ENCODE measurements at places on chromosomes 11 and 22.
A peak's percentile ranks its signal among the peaks of the same experiment; 100 is the strongest.

- DNase-seq: no peak
These were observed 18.9 kb downstream of the TEAD1 start for GRCh38 chr11:12693094-12693478.

- peak; percentile 21 for DNase-seq
These were observed 47.3 kb upstream of the SYN3 start for GRCh38 chr22:33105501-33105911.

DNA sequence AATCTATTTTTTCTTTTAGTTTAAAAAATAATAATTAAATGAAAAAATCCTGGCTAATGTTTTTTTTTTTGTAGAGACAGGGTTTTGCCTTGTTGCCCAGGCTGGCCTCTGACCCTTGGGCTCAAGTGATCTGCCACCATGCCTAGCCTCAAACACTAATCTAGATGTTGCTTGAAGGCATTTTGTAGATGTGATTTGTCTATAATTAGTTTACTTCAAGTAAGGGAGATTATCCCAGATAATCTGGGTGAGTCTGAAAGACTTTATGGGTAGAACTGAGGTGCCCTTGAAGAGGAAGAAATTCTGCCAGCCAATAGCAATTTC lies 38.6 kb upstream of the RBFOX2 start:
- no peak for DNase-seq

DNA sequence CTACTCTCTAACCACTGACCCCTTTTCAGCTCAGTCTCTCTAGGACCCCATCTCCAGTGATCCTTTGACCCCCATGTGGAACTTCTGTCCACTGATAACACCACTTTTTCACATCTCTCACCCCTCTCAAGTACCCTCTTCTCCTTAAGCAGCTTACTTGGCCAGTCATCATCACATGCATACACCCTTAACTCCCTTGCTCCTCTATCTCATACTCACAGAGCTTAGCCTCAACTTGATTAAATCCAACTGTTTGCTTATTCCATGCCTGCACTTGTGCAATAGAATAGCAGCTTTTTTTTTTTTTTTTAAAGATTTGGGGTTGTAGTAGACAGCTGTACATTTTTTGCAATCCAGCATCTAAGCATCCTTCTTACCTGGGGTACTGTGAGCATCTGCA lies 22.2 kb downstream of the AQP11 start:
- no peak for DNase-seq

DNA sequence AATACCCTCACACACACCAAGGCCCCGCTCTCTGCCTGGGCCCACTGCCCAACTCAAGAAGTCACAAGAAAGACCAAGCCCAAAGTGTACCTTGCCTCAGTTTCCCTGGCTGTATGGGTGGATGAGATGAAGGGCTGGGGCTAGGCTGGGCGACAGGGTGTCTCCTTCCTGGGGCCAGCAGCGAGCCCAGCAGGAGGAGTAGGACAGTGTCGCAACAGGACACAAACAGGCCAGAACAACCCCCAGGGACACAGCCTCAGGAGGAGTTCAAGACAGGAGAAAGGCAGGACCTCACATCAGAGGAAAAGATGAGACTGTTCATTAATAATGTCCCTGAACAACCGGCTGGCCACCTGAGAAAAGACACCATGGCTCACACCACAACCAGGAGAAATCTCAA lies 13.3 kb downstream of the CSNK1E start:
- no peak for DNase-seq

- no peak for DNase-seq
These were observed 39.4 kb upstream of the CBX6 start for GRCh38 chr22:38911434-38911833.

GRCh38 chr11:118320515-118320914 lies 16.0 kb downstream of the CD3E start:
- no peak for DNase-seq

DNA sequence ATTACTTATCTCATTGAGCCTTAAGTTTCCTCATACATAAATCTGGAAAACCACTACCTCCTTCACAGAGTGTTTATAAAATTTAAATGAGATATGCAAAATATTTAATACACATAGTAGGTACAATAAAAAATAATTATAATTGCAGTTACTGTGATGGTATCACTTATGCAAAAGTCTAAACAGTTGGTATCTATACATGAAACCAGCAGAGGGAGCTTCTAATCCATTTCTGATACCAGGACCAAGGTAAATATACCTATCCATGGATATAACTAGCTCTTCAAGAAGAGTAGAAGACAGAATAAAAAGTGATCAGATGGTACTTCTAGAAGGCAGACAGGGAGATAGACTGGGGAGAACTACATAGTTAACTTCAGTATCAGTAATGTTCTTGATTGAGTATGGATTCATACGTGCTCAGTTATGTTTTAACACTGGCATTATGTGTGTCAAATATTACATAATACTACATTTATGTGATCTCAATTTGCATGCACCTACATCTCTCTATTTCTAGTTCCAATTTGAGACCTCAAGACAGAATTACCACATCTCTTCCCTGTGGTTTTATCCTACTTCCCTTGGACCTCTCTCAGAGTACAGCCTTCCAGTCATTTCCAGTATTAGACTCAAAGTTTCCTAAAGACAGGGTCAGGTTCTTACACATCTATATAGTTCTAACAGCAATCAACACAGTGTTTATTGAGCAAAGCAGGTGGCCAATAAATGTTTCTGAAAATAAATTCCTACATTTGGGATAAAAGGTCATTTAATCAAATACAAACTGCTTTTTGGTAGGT lies 13.7 kb upstream of the TSG101 start:
- DNase-seq: no peak

DNA sequence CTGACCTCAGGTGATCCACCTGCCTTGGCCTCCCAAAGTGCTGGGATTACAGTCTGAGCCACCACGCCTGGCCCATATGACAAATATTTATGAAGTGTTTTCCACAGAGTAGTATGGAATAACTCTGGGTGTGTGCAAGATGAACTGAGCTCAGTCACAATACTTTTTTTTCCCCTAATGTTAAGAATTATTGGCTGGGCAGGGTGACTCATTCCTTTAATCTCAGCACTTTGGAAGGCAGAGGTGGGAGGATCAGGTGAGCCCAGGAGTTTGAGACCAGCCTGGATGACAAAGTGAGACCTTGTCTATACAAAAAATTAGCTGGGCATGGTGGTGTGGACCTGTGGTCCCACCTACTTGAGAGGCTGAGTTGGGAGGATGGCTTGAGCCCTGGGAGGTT lies 6.4 kb downstream of the PTPRJ start:
- DNase-seq: no peak

- DNase-seq: no peak
These were observed 16.1 kb downstream of the NCAPD3 start for GRCh38 chr11:134207538-134208239.

GRCh38 chr11:60855726-60856633 lies at the start of gene PTGDR2:
Gene PTGDR2 (minus strand): TSS chr11:60855950. CDS start chr11:60853722, 2,228 bp downstream.
- DNase-seq: no peak

DNA sequence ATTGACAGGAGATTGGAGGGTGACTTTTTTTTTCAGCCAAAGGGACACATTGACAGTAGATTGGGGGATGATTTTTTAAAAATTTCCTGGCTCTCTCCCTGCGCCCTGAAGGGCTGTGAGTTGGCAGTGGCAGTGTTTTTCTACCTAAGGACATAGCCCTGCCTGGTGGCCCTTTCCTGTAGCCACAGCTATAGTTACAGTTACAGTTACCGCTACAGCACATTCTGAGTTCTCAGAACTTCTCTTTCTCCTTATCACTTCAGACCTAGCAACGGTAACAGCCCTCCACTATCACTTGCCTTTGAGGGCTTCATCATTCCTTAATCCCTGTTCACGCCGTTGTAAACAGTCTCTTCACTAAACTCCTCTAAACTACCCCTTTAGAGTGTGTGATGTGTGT lies 684 bp downstream of the MRGPRX2 start:
- DNase-seq: no peak

- DNase-seq: no peak
These were observed 45.1 kb upstream of the TSPAN18 start for GRCh38 chr11:44681698-44682097.

GRCh38 chr11:9386901-9387300 lies 2.4 kb downstream of the IPO7 start:
- DNase-seq: no peak

- no peak for DNase-seq
These were observed 9.2 kb upstream of the POLDIP3 start for GRCh38 chr22:42623756-42624441.

GRCh38 chr11:35878741-35879140 lies 65.1 kb upstream of the LDLRAD3 start:
- DNase-seq: no peak

- no peak for DNase-seq
These were observed 2.5 kb downstream of the CDC42EP2 start for GRCh38 chr11:65317025-65317786.

DNA sequence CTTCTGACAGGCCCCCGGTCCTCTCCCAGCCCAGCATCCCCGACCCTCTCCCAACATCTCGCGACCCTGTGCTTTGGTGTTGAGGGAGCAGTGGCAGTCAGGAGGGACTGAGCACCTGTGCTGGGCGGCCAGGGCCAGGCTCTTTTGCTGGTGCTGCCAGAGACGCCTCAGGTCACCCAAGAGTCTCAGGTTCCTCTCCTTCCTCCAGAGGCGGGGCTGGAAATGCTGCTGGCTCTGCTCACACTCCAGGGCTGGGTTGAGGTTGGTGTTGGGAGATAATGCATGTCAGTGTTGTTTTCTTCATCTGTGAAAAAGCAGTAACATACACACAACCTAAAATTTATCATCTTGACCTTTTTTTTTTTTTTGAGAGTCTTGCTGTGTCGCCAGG lies 1.2 kb upstream of the IGLL1 start:
- DNase-seq: no peak

DNA sequence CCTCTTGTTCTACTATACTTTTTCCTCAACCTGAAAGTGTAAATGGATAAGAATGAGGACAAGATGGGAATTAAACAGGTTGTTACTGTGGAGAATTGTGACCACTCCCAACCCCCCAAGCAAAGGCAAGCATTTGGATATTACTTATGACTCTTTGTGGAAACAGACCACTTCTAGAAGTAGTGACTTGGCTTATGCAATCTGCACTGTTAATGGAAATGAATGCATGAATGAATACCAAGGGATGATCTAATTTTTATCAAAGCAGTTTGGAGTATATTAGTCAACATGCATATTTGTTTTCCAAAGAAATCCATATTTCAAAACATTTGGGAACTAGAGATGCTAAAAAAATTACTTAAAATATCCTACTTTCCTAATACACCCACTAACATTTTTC lies 35.3 kb downstream of the AMOTL1 start:
- no peak for DNase-seq

- DNase-seq: no peak
These were observed 4.5 kb downstream of the FOXR1 start for GRCh38 chr11:118975771-118976709.

- no peak for DNase-seq
These were observed 48.7 kb downstream of the TENM4 start for GRCh38 chr11:79392161-79392560.

GRCh38 chr11:11976481-11977127 lies 31.8 kb downstream of the DKK3 start:
- DNase-seq: no peak

DNA sequence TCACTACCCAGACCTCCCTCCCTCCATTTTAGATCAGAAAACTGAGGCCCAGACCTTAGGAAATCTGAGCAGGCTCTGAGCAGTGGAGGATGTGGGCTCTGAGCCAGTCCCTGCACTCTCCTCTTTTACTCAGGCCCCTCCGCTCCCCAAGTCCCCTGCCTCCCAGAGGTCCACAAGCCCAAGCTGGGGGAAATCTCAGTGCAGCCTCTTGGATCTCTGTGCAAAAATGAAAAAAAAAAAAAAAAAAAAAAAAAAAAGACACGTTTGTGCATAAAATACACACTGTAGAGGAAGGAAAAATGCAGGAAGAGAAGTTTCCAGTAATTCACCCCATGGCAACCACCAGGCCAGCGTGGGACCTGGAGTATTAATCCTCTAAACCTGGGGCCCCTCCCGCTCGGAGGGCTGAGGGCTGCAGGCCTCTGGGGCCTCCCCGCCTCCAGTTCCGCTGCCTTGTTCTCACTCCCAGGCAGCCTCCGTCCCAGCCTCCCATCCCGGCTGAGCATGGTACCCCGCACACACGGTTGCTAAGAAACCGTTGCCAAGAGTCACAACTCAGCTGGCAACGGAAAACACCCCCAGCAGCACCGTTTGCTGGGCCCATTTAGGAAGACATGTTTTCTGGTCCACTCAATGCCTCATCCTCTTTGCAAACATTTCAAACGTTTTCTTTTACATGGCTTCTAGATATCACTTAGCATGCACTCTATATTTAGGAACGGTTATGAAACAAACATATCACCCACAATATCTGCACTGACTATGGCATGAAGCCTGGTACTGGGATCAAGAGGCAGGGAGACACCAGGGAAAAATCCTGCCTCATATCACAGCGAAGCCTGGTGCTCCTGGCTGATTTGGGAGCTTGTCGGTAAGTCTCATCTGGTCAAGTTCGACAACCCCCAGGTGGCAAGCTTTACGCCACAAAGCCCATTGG lies 227.5 kb downstream of the CTTN start:
- no peak for DNase-seq

DNA sequence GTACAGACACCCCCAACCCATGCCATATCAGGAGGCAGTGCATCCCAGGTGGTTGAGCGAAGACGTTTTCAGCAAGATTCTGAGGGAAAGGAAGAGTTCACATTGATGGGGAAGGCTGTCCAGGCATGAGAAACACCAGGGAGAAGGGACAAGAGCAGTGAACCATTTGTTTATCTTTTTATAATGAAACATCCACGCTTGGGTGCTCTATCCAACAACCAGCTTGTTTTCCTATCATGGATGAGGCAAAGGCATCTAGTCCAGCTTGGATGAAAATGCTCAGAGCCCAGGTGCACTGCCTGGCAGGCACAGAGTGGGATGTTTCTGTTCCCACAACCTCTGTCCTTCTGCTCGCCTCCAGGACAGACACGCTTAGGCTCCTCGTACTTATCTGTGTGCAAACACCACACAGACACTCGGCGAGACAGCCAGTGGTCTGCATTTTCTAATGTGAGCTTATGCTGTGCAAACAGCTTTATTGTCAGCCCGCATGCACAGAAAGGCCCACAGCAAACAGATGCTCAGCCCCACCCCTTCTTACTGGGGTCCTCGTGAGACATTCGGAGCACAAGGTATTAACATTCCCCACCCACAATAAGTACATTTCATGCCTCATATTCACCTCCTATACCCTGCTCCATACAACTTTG lies 45.4 kb upstream of the NTM start:
- no peak for DNase-seq

GRCh38 chr22:45103756-45104155 lies 60.0 kb upstream of the NUP50 start:
- no peak for DNase-seq
